ENCODE measurements at places on chromosomes 1 and 21.

DNA sequence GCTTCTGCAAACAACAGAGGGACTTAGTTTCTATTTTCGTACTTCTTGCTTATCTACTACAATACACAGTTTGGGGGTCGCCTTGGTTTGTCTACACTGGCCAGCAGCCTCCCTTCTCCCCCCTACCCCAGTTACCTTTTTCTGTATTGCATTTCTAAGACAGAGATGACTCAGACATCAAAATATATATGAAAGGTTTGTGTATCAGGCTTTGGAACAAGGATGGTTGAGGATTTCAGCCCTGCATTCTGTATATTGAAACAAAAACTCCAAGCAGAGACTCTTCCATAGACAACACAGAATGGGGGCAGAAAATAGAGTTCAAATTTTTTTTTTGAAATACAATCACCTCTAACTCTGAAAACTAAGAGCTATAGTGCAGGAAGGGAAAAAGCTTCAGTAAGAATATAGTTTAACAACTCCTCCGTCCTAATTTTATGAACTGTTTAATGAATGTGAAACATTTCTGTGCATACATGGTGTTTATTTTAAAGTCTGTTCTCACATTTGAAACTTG lies 1.9 kb downstream of the SAMD13 start:
- DNase-seq = no peak

DNA sequence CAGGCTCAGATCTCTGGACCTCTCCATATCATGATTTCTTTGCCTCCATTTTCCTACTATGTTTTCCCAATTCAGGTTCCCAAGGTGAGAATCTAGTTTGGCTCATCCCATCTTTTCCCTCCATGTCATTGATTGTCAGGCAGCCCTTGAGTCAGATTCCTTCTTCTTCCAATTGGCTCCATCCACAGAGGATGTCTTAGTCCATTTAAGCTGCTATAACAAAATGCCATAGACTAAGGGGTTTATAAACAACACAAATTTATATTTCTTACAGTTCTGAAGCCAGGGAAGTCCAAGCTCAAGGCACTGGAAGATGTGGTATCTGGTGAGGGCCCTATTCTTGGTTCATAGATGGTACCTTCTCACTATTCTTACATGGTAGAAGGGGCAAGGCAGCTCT lies 42.8 kb upstream of the SLC2A1 start:
- no peak for DNase-seq

- peak; percentile 23 for DNase-seq
Observed at GRCh38 chr21:45224189-45224938, 63.3 kb downstream of the POFUT2 start.

GRCh38 chr1:183318433-183318832 lies 99.7 kb downstream of the NMNAT2 start:
- peak; percentile 75 for DNase-seq

- no peak for DNase-seq
Observed at GRCh38 chr1:233094691-233095090, 144.3 kb downstream of the NTPCR start.

DNA sequence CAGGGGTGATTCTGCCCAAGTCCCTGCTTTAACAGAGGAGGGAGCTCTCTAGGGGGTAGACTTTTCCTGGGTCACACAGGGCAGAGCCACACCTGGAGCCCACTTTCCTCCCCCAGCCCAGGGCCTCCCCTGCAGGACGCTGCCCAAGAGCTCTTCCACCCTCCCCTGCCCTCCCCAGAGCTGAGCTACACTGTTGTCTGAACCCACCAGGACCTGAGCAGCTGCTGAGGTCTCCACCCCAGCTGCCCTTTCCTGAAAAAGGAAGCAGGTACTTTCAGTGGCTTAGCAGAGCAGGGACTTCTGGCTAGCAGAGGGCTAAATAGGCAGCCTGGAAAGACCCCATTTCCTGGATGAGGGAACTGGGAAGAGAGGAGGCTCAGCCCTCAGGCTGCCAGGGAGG lies 169.3 kb upstream of the ETV3 start:
- DNase-seq = no peak

All from MG63 (cell line).